Amygdala (tissue), 56 donors: ENCODE measurements at places on chromosomes 12 and 14.
A peak's percentile ranks its signal among the peaks of the same experiment; 100 is the strongest.

GRCh38 chr12:108605000-108605689 is 7.3 kb upstream of the TMEM119 start:
- no peak for DNase-seq

DNA sequence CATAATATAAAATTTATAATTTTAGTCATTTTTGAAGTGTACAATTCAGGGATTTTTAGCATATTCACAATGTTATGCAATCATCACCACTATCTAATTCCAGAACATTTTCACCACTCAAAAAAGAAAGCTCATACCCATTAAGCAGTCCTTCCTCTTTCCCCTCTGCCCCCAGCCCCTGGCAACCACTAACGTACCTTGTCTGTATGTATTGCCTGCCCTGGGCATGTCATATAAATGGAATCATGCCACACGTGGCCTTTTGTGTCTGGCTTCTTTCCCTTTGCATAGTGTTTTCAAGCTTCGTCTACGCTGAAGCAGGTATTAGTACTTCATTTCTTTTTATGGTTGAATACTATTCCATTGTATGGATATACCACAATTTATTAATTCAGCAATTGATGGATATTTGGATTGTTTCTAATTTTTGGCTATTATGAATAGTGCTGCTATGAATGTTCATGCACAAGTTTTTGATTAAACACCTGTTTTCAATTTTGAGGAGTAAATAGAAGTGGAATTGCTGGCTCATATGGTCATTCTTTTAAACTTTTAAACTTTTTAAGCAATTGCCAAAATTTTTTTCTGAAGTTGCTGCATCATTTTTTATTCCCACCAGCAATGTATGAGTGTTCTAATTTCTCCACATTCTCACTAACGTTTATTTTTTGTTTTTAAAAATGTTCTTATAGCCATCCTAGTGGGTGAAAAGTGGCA is 1.6 kb upstream of the SSTR1 start:
- no peak for DNase-seq

GRCh38 chr14:69458350-69458749 is 26.2 kb upstream of the PLEKHD1 start:
- DNase-seq: no peak

- no peak for DNase-seq
Measured at GRCh38 chr12:121748571-121749265, 36.2 kb downstream of the TMEM120B start.

DNA sequence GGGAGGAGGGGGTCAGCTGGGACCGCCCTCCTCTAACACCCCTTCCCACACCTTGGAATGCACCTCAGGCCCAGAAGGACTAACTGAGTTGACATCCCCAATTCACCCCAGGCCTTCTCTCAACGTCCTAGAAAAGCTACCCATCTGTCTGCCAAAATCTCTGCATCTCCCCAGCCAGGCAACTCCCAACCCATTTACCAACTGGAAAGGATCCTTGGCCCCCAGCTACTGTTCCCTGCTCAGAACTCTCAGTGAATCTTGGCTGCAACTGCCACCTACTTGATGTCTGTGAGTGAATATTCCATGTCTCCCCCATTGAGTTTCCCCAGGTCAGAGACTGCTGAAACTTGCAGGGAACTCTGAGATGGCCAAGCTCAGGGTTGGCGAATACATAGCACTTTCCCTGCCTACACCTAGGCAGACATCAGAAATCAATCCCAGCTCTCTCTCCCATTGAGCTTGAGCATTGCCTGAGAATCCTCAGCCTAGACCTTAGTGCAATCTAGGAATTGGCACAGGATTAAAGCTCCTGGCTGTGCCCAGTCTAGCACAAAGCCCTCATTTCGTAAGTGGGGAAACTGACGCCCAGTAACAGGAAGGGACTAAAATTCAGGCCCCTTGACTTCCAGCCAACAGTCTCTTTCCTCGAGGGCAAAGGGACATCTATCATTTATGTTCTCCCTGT is 71.9 kb upstream of the NCOR2 start:
- no peak for DNase-seq

DNA sequence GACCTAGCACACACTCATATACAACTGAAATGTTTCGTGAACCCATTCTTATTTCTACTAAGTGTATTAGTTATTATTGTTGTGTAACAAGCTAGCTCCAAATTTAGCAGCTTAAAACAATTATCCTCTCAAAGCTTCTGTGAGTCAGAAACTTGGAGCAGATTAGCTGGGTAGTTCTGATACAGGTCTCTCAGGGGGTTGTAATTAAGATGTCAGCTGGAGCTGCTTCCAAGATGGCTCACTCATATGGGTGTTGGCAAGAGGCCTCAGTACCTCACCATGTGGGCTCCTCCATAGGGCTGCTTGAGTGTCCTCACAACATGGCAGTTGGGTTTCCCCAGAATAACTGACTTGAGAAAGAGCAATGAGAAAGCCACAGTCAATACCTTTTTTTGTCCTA is 9.8 kb downstream of the GPR135 start:
- DNase-seq: no peak

DNA sequence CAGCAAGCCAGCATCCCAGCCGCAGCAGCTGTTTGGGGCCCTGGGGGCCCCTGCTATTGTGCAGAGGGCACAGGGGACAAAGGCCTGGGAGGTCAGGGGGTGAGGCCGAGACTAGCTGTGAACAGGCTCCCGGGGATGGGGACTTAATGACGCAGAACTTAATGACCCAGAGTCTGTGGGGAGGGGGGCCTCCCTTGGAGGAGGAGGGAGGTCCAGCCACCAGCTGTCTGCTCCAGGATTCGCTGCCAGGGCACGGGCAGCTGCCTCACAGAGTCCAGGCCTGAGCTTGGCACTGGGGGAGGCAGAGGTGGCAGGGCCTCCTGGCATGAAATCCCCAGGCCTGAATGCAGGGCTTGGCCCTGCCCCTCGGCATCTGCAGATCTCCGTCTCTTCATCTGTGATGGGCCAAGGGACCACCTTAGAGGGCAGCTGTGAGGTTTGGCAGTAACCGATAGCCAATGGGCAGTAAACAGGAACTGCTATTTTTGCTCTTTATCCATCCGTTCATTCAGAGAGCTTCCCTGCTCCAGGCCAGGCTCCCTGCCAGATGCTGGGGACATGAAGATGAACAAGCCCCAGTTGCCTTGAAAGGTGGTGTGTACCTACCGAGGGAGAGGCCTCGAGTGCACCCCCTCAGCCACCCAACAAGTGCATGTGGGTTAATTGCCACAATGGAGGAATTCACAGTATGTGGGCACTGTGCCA is 6.7 kb downstream of the FAM222A start:
- peak; percentile 76 for DNase-seq

- no peak for DNase-seq
Measured at GRCh38 chr12:15858353-15858752, 23.8 kb upstream of the STRAP start.

GRCh38 chr12:131855521-131856142 is 27.4 kb downstream of the MMP17 start:
- no peak for DNase-seq

GRCh38 chr14:88233915-88234314 is 89.2 kb downstream of the KCNK10 start:
- no peak for DNase-seq

DNA sequence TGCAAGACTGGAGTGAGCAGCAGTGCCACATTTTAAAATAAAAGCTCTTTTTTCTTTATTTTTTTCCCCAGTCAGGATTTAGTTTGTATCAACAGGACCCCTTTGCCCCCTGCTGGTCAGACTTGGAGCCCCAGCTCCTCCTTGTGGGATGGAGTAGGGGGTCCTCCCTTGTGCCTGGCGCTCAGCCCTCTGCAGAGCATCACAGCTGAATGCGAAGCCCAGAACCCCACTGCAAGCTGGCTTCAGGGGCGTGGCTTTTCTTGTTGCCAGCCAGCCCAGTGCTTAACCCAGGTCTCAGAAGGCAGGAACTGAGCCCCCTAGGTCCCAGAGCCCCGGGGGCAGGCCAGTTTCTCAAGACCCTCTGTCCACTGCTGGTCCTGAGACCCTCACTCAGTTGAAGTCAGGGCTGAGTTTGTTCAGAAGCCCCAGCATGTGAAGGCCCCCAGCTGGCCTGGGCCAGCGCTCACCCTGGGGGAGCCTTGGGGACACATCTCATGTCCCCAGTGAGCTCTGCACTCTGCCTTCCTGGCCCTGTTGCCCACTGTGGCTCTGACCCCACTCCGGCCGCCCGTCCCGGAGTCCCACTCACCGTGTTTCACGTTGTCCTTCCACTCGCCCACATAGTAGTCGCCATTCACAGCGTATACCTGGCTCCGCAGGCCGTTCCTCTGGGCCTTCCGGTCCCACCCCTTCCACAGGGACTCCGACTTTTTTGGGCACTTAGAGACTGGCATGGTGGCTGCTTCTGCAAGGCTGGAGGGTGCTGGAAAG is 519 bp downstream of the MORN3 start:
- no peak for DNase-seq

DNA sequence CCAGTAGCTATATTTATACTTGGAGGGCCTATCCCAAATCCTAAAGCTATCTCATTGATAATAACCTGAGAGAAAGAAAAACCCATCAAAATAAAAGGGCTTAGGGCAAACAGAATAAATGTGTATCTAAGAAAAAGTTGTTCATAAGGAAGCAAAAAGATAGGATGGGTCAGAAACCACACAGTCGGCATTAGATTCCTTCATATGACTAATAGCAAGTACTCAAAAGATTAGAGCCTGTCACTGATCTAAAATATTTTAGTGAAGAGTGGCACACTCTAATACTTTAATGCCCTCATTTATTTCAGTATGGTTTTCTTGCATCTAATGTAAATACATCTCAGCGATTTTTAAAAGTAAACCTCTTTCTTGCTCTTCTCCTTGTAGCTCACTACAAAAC is 17.1 kb upstream of the NAV3 start:
- DNase-seq: no peak

- DNase-seq: no peak
Measured at GRCh38 chr12:10551375-10551774, 45.7 kb downstream of the EIF2S3B start.
